Inflammatory macrophage treated with lipopolysaccharide for 4 hours (primary cell): ENCODE measurements at places on chromosomes 4 and X.

- DNase-seq, result no peak
Measured at GRCh38 chr4:182880387-182881356, 36.5 kb downstream of the DCTD start.

GRCh38 chrX:109707319-109707718, 25.7 kb downstream of the ACSL4 start:
- peak; percentile 70 for DNase-seq

- DNase-seq, result no peak
Measured at GRCh38 chrX:138690591-138690990, 20.9 kb downstream of the FGF13 start.

GRCh38 chrX:78111140-78111931, 7.3 kb downstream of the PGK1 start:
- DNase-seq, result no peak

GRCh38 chr4:184815046-184815877, 10.5 kb downstream of the ACSL1 start:
- peak; percentile 43 for DNase-seq

DNA sequence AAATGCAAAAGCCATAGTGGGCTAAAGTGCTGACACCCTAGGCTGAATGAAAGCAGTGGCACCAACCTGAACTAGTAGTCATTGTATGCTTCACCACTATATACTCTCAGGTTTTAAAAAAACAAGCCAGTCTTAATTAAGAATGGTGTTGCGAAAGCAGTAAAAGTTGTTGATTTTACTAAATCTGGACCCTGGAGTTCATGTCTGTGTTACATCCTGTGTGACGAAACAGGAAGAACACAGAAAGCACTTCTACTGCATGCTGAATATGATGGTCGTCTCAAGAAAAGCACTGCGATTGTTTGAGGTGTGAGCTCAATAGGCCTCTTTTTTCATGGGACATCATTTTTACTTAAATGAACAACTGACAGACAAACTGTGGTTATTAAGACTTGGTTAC, 24.2 kb upstream of the GDPD2 start:
- no peak for DNase-seq

DNA sequence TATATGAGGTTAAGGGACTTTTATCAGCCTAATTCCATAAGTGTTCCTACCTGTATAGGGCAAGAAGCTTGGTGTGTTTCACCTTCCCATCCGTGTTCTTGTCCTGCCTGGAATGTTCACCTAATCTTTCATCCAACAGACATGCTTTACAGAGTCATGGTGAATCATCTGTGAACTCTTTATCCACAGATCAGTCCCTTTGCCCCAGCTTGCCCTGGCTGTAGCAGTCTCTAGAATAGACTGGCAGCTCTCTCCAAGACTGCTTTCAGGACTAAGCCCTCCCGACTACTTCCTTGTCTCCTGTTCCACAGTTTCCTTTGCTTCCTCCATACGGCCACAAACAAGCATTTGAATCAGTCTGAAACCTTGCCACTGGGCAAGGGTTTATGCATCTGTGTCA, 177.9 kb upstream of the IL15 start:
- DNase-seq, result peak; percentile 10
